ENCODE measurements at places on chromosomes 16 and 17.
A peak's percentile ranks its signal among the peaks of the same experiment; 100 is the strongest.

- DNase-seq = no peak
Measured at GRCh38 chr16:87685405-87685755, 80.4 kb downstream of the KLHDC4 start.

DNA sequence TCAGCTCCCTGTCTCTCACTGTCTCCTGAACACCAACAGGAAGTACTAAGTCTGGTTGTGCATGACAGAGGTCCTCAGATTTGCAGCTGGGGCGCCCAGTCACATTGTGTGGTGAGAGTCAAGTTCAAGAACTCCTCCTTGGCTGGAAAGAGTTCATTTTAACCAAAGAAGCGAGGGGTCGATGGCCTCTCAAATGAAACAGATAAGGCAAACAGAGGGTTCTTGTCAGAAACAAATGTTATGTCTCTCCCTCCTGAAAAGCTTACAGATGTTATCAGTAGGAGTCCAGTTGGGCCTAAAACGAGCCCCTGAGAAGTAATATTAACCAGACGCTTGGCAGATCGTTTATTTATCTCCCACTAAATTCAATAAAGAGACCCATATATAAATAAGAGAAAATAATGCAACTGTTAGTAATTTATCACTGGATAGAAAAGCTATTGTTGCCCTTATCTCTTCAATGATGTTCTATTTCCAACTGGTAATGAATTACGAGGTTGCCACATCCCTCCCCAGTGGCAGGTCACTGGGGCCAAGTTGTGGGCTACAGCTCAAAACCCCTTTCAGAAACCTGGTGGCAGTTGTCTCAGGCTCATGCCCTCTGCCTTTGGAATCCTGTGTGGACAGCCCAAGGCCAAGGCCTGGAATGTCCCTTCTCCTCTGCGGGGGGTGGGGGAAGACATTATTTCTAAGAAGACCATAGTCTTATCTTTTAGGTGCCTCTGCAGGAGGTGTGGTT lies 307.5 kb upstream of the DYNLRB2 start:
- no peak for DNase-seq

DNA sequence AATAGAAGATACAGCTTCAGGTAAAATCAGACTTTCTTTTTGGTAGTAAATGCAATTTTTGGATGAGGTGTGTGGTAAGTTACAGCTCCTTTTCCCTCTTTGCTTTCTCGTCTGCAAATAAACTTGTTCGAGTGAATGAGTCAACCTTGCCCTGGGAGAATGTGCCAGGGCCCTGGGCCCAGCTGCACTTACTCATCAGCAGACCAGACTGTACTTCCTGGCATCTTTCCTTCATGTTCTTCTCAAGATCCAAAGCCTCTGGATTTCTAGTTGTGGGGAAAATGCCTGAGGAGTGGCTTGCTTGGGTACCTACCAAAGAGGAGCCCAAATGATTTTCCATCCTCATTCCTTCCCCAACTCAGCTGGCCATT lies 5.4 kb upstream of the G6PC1 start:
- DNase-seq = no peak

- DNase-seq = no peak
Measured at GRCh38 chr17:35774499-35774898, 13.8 kb downstream of the C17orf50 start.

DNA sequence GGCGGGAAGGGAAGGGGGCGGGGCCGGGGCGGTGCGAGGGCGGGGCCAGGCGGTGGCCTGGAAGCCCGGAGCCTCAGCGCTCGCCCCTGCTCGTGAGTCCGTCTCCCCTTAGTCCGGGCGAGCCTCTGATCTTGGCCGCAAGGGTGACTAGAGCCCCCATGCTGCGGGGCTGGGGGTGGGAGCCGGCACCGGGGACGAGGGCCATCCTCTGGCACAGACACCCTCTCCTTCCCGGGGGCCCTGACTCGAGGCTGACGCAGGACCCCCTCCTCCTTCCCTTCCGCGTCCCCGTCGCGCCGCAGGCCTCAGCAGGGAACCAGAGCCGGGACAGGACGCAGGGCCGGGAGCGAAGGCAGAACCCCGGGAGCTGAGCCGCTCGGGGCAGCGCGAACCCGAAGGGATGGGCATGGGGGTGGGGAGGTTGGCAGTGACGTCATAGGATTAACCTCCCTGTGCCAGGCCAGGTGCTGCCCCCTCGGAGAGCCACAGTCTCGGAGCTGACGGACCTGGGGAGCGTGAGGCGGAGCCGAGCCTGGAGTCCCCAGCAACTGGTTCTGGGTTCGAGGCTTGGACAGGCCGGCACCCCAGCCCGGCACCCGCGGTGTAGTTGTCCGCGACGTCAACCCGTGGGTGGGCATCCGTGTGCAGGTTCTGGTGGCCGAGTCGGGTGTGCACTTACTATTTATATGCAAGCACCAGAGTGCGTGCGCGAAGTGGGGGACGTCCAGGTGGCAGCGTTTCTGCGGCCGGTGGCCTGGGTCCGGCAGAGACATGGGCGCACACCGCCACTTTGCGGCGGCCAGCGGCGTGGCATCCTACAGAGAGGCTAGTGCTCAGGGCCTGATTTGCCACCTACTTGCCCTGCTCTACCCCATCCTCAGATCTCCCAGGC lies 503 bp upstream of the PLCD3 start:
- peak; percentile 87 for DNase-seq

DNA sequence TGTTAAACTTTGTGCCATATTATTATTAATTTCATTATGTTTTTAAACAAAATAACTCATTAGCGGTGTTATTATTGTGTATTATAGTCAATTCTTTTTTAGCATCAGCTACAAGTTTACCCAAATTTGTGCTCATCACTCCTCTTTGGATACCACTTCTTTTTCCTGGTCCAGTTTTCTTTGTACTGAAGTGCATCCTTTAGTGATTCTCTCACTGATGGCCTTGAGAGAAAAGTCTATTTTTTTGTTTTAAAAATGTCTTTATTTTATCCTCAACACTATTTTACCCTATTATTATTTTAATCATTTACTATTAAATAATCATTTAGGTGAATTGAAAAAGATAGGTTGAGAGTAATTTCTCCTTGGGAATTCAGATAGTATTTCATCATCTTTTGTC lies 99.2 kb downstream of the RGS9 start:
- no peak for DNase-seq

DNA sequence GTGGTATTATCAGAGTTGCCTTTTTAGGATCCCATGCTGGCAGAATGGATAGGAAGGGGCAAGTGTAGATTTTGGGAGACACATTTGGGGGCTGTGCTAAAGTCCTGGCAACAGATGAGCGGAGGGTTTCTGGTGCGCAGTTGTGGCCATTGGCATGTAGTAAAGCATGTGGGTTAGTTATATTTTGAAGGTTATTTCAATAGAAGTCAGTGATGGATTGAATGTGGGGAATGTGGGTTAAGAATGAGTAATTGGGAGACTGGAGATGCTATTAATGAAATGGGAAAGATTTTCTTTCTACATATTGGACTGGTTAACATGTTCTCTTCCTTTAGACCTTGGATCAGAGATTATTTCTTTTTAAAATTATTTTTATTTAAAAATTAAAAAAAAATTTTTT lies 10.0 kb downstream of the DUS2 start:
- DNase-seq = no peak

GRCh38 chr17:40469805-40470675 lies 26.8 kb downstream of the IGFBP4 start:
- no peak for DNase-seq

DNA sequence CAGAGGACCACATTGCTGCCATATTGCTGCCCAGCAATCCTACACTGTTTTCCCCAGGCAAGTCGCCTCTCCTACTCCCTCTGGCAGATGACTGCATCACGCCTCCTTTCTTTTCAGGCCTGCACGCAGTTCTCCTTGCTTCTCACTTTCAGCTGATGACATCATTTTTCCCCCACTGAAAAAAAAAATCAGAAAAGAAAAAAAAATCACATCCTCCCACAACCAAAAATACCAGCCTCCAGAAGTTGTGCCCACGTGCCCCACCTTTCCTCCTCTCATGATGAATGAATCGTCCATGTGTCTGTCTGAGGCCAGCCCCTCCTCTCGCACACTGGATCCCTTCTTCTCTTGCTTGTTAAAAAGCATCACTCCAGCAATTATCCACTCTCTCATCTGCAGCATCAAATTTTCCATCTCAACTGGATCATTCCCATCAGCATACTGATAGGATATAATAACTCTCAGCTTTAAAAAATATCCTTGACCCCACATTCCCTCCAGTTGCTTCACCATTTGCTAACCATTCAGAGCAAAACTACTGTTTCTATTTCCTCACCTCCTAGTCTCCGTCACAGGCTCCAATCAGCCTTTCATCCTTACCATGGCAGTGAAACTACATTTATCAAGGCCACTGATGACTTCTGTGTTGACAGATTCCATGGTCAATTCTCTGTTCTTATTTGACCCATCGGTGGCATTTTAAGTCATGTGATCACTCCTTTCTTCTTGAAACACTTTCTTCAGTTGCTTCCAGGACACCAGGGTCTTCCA lies 30.1 kb upstream of the DYNLL2 start:
- no peak for DNase-seq

GRCh38 chr16:48182979-48183537 lies 27.3 kb upstream of the ABCC12 start:
- DNase-seq = no peak

- no peak for DNase-seq
Measured at GRCh38 chr16:85650135-85650843, 37.2 kb downstream of the GSE1 start.

DNA sequence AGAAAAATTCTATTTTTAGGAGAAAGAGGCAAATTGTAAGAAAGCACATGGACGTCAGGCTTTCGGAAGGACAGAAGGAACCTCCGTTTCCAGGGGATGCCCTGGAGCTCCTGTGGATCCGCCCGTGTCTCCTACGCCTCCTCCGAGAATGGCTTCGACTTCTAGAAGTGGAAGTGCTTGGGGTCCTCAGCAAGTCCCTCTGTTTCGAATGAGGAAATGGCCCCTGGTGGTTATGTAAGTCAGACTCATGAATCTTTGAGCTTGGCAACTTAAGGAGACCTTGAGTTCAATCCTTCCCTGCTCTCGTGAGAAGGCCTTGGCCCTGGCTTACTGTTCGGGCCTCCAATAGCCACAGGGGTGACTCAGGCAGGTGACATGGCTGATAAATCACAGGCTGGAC lies 38.9 kb downstream of the COX4I1 start:
- DNase-seq = no peak

DNA sequence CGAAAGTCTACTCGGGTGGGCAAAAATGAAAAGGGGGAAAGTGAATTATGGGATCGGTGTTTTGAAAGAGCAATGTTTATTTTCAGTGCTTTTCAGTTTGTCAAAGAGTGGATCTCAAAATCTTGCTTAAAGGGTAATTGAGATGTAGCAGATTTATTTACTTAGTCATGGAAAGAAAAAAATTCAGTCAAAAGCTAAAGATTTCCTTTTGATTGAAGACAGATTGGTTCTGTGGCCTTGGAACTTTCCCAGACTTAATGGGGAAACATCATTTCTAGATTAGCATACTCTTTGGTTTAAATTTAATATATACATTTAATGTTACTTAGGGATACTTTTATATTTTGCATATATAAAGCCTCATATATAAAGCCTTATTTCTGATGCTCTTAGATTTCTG lies 20.6 kb downstream of the PRKAR1A start:
- no peak for DNase-seq

DNA sequence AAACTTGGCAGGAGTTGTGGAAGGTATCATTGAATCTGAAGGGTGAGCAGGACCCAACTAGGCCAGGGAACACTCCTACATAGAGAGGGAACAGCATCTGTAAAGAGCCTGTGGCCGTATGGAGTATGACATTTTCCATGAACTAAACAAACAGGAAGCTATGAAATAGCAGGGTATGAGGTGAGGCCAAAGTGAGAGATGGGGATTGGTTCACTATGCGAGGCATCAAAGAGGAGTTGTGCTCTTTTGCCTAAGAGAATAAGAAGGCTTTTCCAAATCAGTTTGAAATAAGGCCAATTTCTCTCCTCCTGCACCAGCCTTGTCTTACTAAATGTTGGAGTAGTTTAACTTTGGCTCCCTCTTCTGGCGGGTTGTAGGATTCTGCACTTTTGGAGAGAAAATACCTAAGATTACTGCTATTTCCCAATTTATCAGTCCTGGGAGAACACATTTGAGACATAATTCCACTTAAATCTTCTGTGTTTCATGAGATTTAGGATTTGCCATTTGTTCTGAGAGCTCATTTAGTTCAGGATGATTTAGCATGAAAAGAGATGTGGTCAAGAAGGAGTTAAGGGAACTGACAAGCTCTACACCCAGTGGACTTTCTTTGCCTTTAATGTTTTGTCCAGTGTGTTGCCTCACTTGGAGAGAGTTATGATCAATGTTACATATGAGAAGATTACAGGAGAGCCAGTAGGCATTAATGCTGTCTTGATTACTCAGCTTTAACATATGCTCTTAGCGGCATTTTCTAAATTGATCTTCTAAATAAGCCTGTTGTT lies 55.4 kb downstream of the TNRC6C start:
- DNase-seq = no peak

- no peak for DNase-seq
Measured at GRCh38 chr16:86020971-86021370, 122.0 kb downstream of the IRF8 start.

- DNase-seq = no peak
Measured at GRCh38 chr17:286571-286970, 66.0 kb downstream of the RPH3AL start.

- no peak for DNase-seq
Measured at GRCh38 chr17:46043606-46044005, 44.6 kb downstream of the STH start.

DNA sequence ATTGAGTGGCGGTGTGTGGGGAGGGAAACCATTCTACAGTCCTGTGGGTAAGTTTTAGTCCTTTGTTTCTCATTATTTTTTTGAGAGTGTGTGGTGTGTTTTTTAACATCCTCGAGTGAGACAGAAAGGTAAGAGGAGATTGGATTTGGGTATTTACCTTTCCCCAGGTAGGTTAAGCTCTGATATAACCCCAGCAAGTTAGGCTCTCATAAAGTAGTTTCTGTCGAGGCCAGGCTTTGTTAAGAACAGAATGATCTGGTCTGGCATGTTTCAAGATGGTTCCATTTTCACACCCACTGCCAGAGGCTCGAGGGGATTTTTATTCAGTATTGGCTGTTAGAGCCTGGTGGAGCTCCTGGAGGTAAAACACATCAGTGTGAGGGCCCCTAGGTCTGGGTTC lies 62.9 kb downstream of the BCAS3 start:
- DNase-seq = no peak

GRCh38 chr16:49876716-49877129 lies 20.8 kb upstream of the ZNF423 start:
- peak; percentile 84 for DNase-seq

GRCh38 chr17:8153525-8153956 lies 1.3 kb upstream of the PER1 start:
- DNase-seq = peak; percentile 72

- no peak for DNase-seq
Measured at GRCh38 chr17:5523249-5523648, 36.9 kb downstream of the MIS12 start.

All from activated CD8-positive, alpha-beta memory T cell treated with anti-CD3 and anti-CD28 coated beads, Interleukin-2, amount 50 U/mL, for 48 hours (primary cell).